ENCODE measurements at places on chromosomes 11 and 22. TPM values are rescaled to one million over a fixed set of nuclear protein-coding genes. Genes with fewer than 3 reads are reported as not detected.

WT1 gene
- total RNA-seq, result 2.7 TPM

PKNOX2 gene
- 0.95 TPM for total RNA-seq

SERHL2 gene
- 2.8 TPM for total RNA-seq

OR56A3 gene
- total RNA-seq, result not detected

MYO7A gene
- total RNA-seq, result 2.8 TPM

PKDREJ gene
- total RNA-seq, result 0.05 TPM

GTPBP1 gene
- total RNA-seq, result 47.1 TPM

SMIM38 gene
- total RNA-seq, result 0.52 TPM

NF2 gene
- 45.6 TPM for total RNA-seq

TRIM29 gene
- 207 TPM for total RNA-seq

FAM180B gene
- not detected for total RNA-seq

KCNA4 gene
- 2.1 TPM for total RNA-seq

IGLL5 gene
- not detected for total RNA-seq

SLCO2B1 gene
- total RNA-seq, result 5.6 TPM

USP35 gene
- total RNA-seq, result 9.7 TPM

MIOX gene
- total RNA-seq, result 1.2 TPM

TREH gene
- total RNA-seq, result 0.33 TPM

PNPLA5 gene
- not detected for total RNA-seq

TMEM151A gene
- 2.1 TPM for total RNA-seq

POU2AF2 gene
- total RNA-seq, result 0.39 TPM

PKP3 gene
- 156 TPM for total RNA-seq
